ENCODE measurements at places on chromosomes 7 and 10.

DNA sequence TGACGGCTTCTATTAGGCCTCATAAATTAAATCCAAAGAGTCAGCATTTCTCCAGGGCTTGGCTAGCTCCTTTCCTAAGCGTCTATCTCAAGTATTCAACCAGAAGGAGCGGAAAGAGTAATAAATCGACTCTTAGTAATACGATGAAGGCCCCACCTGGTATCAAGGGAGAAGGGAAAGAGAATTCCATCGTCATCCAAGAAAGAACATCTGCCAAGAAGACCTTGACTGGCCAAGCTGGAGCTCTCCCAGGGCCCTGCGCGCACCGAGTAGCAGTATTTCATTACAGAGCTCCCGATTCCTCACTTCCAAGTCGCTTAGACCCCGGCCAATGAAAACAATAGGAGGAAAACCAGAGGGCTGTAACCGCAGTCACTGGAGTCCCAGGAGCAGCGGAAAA is 178.0 kb upstream of the FRMD4A start:
- no peak for DNase-seq

DNA sequence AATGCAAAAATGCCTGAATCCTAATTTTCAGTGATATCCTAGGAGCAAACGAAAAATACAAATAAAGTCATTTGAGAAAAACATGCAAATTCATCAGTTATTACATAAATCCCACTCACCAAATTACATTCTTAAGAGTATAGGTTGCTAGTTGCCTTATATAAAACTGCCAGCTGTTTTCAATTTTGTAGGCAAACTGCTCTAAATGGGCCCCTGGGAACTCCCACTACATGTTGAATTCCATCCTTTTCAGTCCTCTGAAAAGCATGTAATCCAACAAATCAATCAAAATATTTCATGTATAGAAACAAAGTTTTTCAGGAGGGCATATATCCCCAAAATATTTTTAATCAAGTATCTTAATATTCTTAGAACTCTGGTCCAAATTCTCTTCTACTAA is 2.1 kb upstream of the JMJD1C start:
- DNase-seq: no peak

DNA sequence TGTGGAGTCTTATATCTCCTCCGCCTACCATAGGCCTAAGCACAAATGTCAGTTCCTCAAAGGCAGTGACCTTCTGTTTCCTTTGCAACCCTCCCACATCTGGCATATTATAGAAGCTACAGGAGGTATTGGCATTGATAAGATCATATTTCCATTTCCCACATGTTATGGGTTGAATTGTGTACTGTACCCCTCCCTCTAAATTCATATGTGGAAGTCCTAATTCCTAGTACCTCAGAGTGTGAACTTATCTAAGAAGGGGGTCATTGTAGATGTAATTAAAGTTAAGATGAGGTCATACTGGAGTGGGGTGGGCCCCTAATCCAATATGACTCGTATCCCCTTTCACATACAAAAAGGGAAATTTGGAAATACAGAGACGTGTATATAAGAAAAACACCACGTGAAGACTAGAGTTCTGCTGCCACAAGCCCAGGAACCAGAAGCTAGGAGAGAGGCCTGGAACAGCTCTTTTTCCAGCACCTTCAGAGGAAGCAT is 6.1 kb upstream of the LAMB4 start:
- DNase-seq: no peak

DNA sequence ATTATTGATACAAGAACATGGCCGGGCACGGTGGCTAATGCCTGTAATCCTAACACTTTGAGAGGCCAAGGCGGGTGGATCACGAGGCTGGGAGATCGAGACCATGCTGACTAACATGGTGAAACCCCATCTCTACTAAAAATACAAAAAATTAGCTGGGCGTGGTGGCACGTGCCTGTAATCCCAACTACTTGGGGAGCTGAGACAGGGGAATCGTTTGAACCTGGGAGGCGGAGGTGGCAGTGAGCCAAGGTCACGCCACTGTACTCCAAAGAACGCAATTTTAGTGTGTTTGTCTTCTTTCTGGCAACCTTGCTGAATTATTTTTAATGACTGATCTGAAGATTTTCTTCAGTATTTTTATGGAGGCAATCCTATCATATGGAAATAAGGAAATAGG is 46.2 kb downstream of the IDE start:
- DNase-seq: no peak

DNA sequence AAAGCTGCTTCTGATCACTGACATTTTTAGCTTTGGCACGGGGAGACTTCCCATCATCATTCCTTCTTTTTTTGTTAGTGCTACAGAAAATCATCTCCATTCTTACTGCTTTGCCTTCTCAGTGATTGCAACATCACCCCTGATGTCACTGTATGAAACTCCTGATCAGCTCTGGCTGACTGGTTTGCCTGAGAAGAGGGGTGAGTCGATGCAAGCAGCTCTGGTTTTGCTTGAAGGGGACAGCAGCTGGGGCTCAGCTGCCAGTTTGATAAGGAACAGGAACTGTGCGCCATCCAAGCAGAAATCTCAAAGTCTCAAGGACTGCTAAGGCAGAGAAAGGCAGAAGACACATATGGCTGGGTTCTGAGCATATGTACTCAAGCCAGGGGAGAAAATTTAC is 808.5 kb upstream of the CELF2 start:
- no peak for DNase-seq

DNA sequence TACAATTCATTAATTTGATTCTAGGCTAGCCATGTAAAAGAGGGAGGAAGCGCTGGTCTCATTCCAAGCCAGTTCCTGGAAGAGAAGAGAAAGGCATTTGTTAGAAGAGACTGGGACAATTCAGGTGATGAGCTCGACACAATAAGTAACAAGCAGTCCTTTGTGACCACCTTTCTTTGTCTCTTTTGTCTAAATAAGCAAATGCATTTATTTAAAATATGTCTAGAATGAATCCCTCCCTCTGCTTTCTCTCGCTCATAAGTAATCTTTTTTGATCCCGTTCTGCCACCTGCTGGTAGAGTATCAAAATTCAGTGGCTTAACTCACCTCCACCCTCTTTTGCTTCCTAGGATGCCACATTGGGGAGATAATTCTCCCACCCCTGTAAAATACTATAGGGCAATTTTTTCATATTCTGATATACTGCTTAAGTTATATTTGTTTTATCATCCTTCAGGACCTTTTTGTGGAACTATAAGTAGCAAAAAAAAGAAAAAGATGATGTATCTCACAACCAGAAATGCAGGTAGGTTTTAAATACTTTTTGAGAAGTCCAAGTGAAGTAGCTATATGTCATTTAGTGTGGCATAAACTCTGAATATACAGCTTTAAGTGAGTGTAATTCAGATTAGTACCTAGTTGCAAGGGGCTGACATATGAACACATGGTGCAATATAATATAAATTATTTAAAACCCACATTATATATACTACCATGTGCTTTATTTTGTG is 91.5 kb downstream of the GSDME start:
- DNase-seq: peak; percentile 17

Measured in progenitor cell of endocrine pancreas (in vitro differentiated cells).